ENCODE measurements at places on chromosomes 2 and 18. TPM values are rescaled to one million over a fixed set of nuclear protein-coding genes. Genes with fewer than 3 reads are reported as not detected.

The RNF152 gene
- 4.7 TPM for total RNA-seq

The CRYGB gene
- total RNA-seq: not detected

The ATP6V1C2 gene
- 0.04 TPM for total RNA-seq

The ASPRV1 gene
- 0.07 TPM for total RNA-seq

GRCh38 chr2:164495491-164496223 is 125.6 kb downstream of the GRB14 start:
- peak; percentile 7 for DNase-seq

DNA sequence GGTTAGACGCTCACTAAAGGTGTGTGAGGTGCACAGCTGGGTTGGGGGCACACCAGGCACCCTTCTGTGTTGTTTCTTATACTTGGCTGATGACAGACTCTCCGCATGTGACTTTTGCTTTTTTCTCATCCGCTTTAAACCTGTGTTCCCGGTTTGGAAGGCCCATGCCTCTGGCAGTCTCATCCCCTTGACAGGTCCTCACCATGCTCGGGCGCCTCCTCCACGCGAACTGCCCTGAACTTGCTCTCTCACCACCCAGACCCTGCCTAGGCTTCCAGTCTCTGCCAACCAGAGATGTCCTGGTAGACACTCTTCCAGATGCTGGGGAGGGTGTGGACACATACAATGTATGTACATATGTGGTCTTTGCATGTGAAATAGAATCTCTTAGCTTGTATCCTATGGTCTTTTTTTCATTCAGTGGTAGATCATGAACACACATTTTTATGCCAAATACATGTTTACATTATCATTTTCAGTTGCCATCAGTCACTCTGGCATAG is 79.8 kb downstream of the LIMS1 start:
- DNase-seq: no peak

- no peak for DNase-seq
These were observed 131.0 kb downstream of the NFATC1 start for GRCh38 chr18:79526468-79527460.

DNA sequence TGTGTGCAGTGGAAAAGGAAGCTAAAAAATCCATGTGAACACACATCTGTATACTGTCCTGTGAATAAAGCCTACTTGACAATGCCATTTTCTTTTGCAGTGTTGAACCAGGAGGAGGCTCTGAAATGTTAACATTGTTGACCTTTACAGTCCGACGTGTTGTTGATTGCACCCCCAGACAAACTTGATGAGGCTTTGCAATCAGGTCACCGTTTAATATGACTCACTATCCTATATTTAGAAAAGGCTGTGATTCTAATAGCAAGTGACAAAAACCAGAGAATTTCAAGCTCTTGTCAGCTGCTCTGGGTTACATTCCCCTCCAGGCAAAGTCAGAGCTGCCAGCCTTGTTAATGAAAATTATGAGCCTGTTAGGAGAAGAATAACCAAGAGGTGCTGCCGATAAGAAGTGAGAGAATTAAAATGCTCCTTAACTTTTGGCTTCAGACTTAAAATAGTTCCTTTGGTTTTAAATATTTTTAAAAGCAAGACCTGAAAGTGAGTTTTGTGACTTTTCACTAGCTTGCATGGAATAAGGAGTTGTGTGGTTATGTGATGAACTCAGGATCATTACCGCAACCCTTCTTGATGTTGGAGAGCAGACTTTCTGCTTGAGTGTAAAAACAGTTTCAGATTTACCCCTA is 162.1 kb downstream of the QPCT start:
- DNase-seq: peak; percentile 7

DNA sequence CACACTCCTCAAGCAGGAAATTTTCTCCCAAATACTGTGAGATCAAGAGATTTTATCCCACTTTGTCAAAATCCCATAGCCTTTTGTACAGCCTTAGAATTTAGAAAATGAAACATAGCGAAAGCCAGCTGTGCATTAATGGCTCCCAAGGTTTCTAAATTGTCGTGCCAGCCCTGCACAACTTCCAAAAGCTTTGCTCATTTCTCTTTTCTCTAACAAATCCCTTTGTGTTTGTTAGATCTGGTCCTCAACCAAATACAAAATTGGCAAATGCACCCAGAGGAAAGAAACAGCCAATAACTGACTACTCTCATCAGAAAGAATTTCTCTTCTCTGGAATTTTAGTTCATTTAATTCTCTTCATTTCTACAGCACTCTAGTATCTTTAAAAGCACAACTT is 361.1 kb downstream of the INSIG2 start:
- DNase-seq: no peak
